ENCODE measurements at places on chromosomes 11 and 22.
A peak's percentile ranks its signal among the peaks of the same experiment; 100 is the strongest.

- no peak overlapping the region for H3K4me3 ChIP-seq
- H3K4me1 ChIP-seq: peaks cover 13% of the 10 kb centered on the region
- peaks cover 83% of the 10 kb centered on the region for H3K36me3 ChIP-seq
- H3K27me3 ChIP-seq: no peaks in the 10 kb centered on the region
- H3K27ac ChIP-seq: no peak overlapping the region
Measured at GRCh38 chr22:29352778-29353177, 35.6 kb downstream of the AP1B1 start.

GRCh38 chr11:80028998-80029397, 588.2 kb upstream of the TENM4 start:
- H3K27ac ChIP-seq: no peak overlapping the region
- no peaks in the 10 kb centered on the region for H3K27me3 ChIP-seq
- no peaks in the 10 kb centered on the region for H3K4me1 ChIP-seq
- H3K4me3 ChIP-seq: no peak overlapping the region
- no peaks in the 10 kb centered on the region for H3K36me3 ChIP-seq

- H3K27ac ChIP-seq: no peak overlapping the region
- H3K27me3 ChIP-seq: no peaks in the 10 kb centered on the region
- no peaks in the 10 kb centered on the region for H3K4me1 ChIP-seq
- H3K4me3 ChIP-seq: no peak overlapping the region
- no peaks in the 10 kb centered on the region for H3K36me3 ChIP-seq
Measured at GRCh38 chr11:75536786-75537641, 11.3 kb upstream of the GDPD5 start.

- DNase-seq: no peak
- H3K27ac ChIP-seq: no peak overlapping the region
- no peaks in the 10 kb centered on the region for H3K27me3 ChIP-seq
- H3K4me3 ChIP-seq: no peak overlapping the region
- H3K36me3 ChIP-seq: no peaks in the 10 kb centered on the region
Measured at GRCh38 chr11:13993096-13993765, 30.7 kb downstream of the SPON1 start.

GRCh38 chr11:110190885-110191284, 97.7 kb downstream of the ZC3H12C start:
- H3K27ac ChIP-seq: no peak overlapping the region
- H3K4me3 ChIP-seq: no peak overlapping the region
- H3K4me1 ChIP-seq: no peaks in the 10 kb centered on the region
- H3K27me3 ChIP-seq: no peaks in the 10 kb centered on the region
- H3K36me3 ChIP-seq: no peaks in the 10 kb centered on the region

DNA sequence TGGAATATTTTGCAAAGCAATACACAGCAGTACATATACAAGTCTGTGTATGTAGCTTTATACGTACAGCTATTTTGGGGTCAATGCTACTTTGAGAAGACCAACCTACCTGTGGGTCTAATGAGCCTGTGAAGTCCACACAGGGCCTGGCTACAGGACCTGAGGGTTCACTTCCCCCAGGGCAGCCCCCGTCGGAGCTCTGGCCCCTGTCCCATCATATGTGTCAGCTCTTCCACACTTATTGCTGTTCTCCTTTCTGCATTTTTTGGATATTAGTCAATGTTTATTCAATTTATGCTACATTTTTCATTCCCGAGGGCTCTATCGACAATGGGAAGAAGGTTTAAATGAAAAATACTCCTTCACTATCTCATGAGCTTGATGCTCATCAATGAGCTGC, 1473.6 kb downstream of the BRD1 start:
- DNase-seq: no peak
- H3K27ac ChIP-seq: no peak overlapping the region
- H3K36me3 ChIP-seq: no peaks in the 10 kb centered on the region
- H3K4me3 ChIP-seq: no peak overlapping the region
- H3K27me3 ChIP-seq: no peaks in the 10 kb centered on the region
- H3K4me1 ChIP-seq: no peaks in the 10 kb centered on the region

DNA sequence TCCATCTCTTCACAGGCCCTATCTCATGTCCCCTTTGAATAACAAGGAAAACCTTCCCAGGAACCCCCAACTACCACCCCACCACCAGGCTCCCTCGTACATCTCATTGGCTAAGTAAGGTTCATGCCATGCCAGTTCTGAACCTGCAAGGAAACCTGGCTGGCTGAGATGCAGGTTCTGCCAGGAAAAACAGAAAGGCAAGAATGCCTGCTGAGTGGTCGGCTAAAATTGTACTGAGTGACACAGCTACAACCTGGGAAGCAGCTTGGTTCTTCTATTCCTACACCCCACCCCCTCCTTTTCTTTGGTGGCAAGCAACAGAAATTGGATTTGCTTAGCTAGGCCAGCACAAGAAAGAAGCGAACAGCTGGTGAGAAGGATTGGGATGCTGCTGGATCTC, 36.1 kb upstream of the TSPAN18 start:
- no peak for DNase-seq
- no peaks in the 10 kb centered on the region for H3K27me3 ChIP-seq
- no peak overlapping the region for H3K27ac ChIP-seq
- H3K36me3 ChIP-seq: no peaks in the 10 kb centered on the region

- no peak overlapping the region for H3K4me3 ChIP-seq
- no peak for DNase-seq
- H3K36me3 ChIP-seq: no peaks in the 10 kb centered on the region
- no peak overlapping the region for H3K27ac ChIP-seq
- no peaks in the 10 kb centered on the region for H3K4me1 ChIP-seq
Measured at GRCh38 chr22:16962501-16962900, 45.5 kb downstream of the GAB4 start.

- no peak overlapping the region for H3K4me3 ChIP-seq
- no peaks in the 10 kb centered on the region for H3K27me3 ChIP-seq
- no peak for DNase-seq
Measured at GRCh38 chr11:66689661-66690590, 12.2 kb upstream of the RBM4B start.

GRCh38 chr22:38317995-38318715, 922 bp upstream of the CSNK1E start:
- peak overlapping the region; percentile 86 for H3K27ac ChIP-seq
- H3K36me3 ChIP-seq: no peaks in the 10 kb centered on the region
- H3K4me3 ChIP-seq: peak overlapping the region; percentile 66
- no peak for DNase-seq

- no peaks in the 10 kb centered on the region for H3K27me3 ChIP-seq
- DNase-seq: no peak
- H3K36me3 ChIP-seq: peaks cover 6% of the 10 kb centered on the region
- no peak overlapping the region for H3K4me3 ChIP-seq
Measured at GRCh38 chr11:2139621-2140337, 590 bp upstream of the IGF2 start.

GRCh38 chr11:108498816-108499408, 728 bp upstream of the POGLUT3 start:
- H3K27me3 ChIP-seq: no peaks in the 10 kb centered on the region
- no peaks in the 10 kb centered on the region for H3K36me3 ChIP-seq
- no peak for DNase-seq
- H3K4me3 ChIP-seq: peak overlapping the region; percentile 77
- H3K27ac ChIP-seq: peak overlapping the region; percentile 96

DNA sequence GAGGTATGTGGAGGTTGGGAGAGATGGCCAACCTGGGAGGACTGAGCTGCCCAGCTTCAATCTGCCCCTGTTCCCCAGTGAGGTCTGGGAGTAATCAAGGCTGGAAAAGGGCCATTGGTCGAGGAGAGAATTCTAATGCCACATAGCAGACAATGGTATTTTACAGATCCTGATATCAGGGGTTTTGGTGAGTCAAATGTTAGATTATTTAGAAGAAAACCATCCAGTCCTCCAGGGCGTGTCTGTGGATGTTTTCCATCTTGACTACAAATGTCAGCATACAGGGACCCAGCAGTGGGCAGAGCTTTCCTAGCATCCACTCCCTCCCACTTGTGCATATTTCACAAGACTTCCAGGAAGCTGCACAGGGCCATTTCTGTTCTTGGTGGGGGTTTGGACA, 107.9 kb downstream of the SCN3B start:
- H3K27ac ChIP-seq: no peak overlapping the region
- H3K36me3 ChIP-seq: no peaks in the 10 kb centered on the region
- H3K27me3 ChIP-seq: no peaks in the 10 kb centered on the region
- no peak overlapping the region for H3K4me3 ChIP-seq
- no peak for DNase-seq

- H3K27me3 ChIP-seq: no peaks in the 10 kb centered on the region
- H3K4me1 ChIP-seq: no peaks in the 10 kb centered on the region
- DNase-seq: no peak
- no peak overlapping the region for H3K4me3 ChIP-seq
- H3K27ac ChIP-seq: no peak overlapping the region
Measured at GRCh38 chr11:103872748-103873147, 163.7 kb upstream of the DDI1 start.

DNA sequence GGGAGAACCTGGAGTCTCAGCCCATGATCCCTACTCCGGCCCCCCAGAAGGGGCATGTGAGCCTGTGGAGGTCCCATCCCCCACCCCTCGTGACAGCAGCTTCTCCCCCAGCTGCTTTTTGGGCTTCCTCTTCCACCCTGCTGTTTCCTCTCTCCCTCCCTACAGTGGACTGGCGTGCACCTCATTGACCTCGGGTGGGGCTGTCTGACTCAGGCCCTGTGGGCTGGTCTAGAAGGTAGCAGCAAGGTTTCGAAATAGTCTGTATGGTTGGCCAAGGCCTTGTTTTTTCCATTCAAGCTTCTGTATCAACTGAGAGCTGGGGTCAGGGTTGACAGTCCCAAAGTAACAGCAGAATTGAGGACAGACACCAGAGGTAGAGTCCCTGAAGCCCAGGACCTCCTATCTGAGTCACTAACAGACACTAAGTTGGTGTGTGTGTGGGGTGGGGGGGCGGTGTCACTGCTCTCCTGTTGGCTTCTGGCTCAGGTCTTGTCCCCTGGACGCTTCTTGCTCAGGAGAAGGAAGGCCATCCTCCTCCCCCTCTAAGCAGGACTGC, 7.7 kb downstream of the SLC37A2 start:
- H3K4me1 ChIP-seq: no peaks in the 10 kb centered on the region
- DNase-seq: peak; percentile 71
- H3K36me3 ChIP-seq: no peaks in the 10 kb centered on the region
- H3K4me3 ChIP-seq: no peak overlapping the region

DNA sequence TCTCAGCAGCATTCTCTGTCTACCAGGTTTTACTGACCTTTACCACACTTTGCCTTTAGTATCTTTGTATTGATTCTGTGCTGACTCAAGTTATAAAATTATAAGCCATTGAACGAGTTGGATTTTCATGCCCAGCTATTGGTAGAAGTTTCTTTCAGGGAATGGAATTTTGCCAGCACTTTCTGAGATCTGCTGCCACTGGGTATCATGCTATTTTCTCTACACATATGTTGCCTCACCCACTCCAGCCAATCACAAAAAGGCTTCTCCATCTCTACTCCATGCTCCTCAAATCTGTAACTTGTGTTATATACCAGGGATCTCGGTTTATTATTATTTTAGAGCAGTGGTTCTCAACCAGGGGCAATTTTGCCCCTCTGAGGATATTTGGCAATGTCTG, 25.2 kb downstream of the C11orf96 start:
- H3K27ac ChIP-seq: no peak overlapping the region
- H3K4me3 ChIP-seq: no peak overlapping the region
- no peak for DNase-seq
- H3K36me3 ChIP-seq: no peaks in the 10 kb centered on the region

DNA sequence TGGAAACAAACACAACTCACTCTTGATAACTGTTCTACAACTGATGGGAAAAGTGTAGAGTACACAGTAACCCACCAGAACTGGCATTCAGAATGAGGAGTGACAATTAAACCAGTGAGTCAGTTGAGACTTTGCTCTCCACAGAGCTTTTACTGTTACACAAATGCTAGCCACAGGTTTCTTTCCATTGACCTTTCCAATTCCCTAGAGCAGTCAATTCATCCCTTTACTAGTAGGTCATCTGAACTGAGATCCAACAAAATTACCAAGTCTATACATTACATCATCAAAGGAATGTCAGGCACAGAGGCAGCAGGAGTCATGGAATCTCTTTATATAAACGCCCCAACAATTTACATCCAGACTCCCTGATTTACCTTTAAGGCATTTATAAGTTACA, 65.9 kb downstream of the PHF21A start:
- H3K36me3 ChIP-seq: no peaks in the 10 kb centered on the region
- no peaks in the 10 kb centered on the region for H3K4me1 ChIP-seq
- no peak overlapping the region for H3K27ac ChIP-seq
- no peak for DNase-seq
- no peaks in the 10 kb centered on the region for H3K27me3 ChIP-seq

- no peaks in the 10 kb centered on the region for H3K27me3 ChIP-seq
- H3K27ac ChIP-seq: no peak overlapping the region
- H3K4me1 ChIP-seq: no peaks in the 10 kb centered on the region
Measured at GRCh38 chr22:36443198-36443770, 38.2 kb downstream of the TXN2 start.

DNA sequence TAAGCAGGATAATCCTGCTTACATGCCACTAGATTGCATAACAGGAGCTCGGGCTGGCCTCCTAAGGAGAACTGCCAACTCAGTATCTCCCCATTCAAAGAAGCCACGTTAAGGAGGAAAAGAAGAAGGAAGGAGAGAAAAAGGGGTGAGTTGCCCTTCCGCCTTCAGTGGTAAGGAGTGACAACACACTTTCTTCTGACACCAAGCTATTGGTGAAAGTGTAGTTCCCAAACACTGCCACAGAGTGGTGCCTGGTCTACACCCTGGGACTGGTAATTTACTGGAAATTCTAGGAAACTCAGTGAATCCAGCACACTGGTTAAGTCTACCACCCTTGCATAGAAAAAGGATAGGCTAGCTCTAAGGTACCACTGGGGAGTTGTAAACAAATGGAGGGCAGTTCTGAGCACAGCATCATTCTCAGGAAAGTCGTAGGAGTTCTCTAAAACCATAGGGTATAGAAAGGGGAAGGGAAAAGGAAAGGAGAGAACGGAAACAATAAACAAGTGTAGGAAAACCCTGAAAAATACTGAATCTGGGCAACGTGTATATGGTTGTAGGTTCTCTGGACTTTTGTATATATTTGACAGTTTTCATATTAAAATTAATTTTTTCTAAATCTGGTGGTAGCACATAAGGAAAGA, 58.2 kb downstream of the RRAS2 start:
- H3K4me3 ChIP-seq: no peak overlapping the region
- no peak for DNase-seq
- H3K4me1 ChIP-seq: no peaks in the 10 kb centered on the region
- no peaks in the 10 kb centered on the region for H3K36me3 ChIP-seq

DNA sequence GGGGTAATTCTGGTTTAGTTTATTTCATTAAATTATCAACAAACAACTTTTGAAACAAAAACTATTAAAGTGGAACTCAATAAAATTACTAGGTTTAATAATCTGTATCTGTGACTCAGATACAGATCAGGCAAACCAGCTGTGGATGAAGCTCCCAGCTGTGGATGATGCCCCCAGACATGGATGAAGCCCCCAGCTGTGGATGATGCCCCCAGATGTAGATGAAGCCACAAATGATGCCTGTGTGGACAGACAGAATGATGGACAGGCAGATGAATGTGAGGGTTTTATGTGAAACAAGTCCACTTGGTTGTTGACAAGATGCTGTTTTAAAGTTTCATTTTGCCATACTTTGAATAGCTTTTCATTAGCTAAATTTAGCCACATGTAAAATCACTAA, 5.8 kb upstream of the ZNF74 start:
- peaks cover under 1% of the 10 kb centered on the region for H3K4me1 ChIP-seq
- H3K27me3 ChIP-seq: no peaks in the 10 kb centered on the region
- no peak overlapping the region for H3K27ac ChIP-seq
- no peak for DNase-seq
- H3K36me3 ChIP-seq: no peaks in the 10 kb centered on the region

Measured in right lobe of liver (tissue), 6 donors.